ENCODE measurements at places on chromosomes 1 and 21. TPM values are rescaled to one million over a fixed set of nuclear protein-coding genes. Genes with fewer than 3 reads are reported as not detected.

The DPT gene
- total RNA-seq, result not detected

The PCBP3 gene
- not detected for total RNA-seq

The MRPS15 gene
- total RNA-seq, result 84.9 TPM

The SLC5A3 gene
- total RNA-seq, result 22.3 TPM

The TTC39A gene
- not detected for total RNA-seq

The C1orf87 gene
- not detected for total RNA-seq

DNA sequence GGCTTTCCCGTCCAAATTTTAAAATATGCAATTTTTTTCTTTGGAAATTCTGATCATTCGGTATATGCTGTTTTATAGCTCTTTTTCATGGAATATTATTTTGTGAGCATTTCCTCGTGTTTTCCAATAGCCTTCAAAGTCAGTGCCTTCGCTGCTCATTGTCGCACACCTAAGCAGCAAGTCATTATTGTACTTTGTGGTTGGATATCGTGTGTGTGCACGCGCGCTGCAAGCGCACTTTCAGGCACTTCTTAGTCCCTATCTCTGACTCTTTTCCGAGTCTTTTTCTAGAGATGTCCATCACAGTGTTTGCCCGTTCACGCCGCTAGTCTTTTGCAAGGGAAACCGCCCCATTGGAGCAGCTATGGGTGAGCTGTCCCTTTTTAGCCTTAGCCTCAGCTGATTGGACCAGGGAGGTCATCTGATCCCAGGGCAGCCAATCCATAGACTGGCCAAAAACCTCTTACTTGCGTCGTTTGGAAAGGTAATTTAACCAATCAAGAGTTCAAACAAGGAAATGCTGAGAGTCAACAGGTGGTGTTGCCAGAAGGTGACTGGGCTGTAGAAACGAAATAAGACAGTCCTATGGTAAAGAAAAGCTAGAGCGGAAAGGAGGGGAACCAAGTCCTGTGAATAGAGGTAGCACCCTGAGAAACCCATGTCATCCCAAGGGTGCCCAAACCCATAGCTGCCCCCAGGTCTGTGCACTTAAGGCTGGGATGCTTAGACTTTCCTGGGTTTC, 710 bp upstream of the HYI start:
- peak; percentile 60 for DNase-seq

DNA sequence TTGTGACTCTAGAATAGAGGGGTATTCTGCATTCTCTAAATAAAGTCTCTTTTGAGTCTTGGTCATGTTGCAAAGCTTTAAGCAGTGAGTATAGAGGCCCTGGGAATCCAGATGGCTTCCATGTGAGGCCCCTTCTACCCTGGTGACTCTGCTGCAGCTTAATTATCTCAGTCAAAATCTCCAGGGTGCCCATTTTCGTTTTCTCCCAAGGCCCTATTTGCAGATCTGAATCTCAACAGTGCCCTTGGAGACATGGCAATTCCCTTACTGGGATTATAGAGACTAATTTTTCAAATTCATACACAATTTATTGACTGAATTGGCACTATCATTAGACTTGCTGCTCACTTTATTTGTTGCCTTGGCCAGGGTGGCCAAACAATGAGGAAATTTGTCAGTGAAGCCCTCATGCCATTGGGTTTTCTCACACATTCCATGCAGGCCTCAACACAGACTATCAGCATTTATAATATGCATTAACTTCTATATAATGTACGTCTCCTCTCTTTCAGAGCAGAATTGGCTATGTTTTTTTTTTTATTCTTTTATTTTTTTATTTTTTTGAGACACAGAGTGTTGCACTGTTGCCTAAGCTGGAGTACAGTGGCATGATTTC, 35.1 kb downstream of the PROX1 start:
- DNase-seq, result no peak

DNA sequence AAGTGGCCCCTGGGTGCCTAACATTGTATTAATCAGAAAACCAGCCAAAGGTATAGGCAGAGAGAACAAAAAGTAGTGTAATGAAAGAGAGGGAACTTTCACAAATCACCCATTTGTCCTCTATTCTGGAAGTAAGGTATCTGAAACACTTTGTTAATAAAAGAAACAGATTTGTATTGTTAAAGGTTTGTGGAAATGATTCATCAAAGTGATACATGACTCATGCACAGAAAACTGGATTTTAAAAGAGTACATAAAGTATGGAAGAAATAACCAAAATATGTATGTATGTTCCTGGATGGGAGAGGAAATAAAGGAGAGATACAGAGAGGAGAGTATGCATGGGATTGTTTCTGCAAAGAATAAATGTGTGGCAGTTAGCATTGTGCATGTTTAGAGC, 126.8 kb downstream of the RGS21 start:
- DNase-seq, result no peak

DNA sequence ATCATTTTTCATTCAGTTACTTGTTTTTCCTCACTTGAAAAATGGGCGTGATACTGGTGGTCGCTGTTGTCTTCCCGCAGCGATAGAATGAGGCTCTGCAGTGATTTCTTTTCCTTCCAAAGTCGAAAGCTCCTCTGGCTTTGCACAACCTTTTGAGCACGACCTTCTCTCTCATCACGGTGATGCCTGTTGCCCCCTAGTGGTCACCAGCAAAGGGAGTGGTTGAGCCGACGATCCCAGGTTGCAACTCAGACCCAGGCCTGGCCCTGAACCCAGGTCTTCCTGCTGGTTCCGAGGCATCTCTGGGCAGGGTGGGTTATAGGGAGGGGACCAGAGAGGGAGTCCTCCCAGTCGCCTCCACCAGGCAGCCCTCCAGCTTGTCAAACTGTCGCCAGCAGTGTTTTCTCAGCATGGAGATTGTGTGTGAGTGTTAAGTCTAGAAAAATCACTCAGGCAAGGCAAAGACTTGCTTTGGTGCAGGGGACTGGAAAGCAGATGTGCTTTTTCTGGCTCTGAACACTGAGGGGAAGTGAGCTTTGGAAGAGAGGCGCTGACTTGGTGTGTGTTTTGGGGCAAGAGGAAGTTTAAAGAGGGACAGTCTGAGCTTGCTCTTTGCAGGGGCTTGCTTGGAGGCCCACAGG, 285.3 kb downstream of the CAMTA1 start:
- peak; percentile 39 for DNase-seq

- no peak for DNase-seq
Measured at GRCh38 chr1:175225805-175226129, 33.2 kb upstream of the KIAA0040 start.

DNA sequence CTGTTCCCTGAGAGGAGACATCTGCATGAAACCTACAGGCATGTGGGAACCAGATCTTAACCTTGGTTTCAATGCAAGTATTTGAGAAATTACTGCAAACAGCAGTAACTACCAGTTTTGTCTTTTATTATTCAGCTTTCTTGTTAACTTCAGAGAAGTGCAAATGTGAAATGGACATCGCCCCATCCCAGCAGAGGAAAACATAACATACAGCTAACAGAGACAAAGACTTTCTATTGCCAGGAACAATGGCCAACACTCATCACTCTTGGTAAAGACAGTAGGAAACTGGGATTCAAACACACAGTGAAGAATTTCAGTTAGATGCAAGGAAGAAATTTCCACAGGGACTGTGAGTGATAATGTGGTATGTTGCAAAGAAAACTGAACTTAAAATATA, 115.1 kb downstream of the SLC30A10 start:
- no peak for DNase-seq

DNA sequence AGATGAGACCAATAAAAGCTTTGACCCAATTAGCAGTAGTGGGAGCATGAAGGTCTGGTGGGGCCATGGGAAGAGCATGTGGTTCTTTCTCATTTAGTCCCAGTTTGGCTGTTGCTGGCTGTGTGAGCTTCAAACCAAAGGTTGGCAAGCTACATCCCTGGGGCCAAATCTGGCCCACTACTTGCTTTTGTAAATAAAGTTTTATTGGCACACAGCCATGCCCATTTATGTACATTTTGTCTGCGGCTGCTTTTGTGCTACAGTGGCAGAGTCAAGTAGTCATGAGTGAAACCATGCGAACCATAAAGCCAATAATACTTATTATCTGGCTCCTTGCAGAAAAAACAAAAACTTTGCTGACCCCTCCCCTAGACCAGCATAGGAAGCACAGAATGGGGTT, 196.9 kb downstream of the PRDM2 start:
- DNase-seq, result no peak

- no peak for DNase-seq
Measured at GRCh38 chr1:2001773-2002411, 1.7 kb downstream of the CFAP74 start.

GRCh38 chr1:247487057-247487456, 29.2 kb upstream of the OR2B11 start:
- no peak for DNase-seq

DNA sequence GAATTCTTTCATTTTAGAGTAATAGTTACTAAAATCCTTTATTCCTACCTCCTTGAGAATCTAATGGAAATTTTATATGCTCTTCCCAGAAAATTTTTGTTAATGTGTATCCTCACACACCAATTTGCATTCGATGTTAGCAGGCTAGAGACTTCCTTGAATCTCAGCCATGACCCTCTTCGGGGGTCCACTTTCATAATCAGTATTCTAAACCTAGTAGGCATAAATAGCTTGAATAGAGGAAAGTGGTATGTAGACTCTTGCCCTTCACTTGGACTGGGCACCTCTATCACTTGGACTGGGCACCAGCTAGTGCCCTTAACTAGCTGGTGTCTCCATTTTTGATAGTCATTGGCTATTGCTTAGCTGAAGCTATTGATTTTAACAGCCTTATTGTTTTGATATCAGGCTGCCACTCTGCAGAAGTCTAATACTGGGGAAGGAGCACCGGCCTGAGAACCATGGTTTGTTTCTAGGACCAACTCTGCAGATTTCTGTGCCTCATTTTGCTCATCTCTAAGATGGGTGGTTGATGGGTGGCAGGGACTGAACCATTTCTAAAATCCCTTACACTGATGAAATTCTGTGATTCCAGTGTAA, 42.8 kb downstream of the MRPL39 start:
- no peak for DNase-seq

- DNase-seq, result no peak
Measured at GRCh38 chr1:82867781-82868180, 1067.0 kb downstream of the ADGRL2 start.

GRCh38 chr1:25501235-25502058, 42.0 kb upstream of the LDLRAP1 start:
- DNase-seq, result no peak
